ENCODE measurements at places on chromosomes 7 and 10.

DNA sequence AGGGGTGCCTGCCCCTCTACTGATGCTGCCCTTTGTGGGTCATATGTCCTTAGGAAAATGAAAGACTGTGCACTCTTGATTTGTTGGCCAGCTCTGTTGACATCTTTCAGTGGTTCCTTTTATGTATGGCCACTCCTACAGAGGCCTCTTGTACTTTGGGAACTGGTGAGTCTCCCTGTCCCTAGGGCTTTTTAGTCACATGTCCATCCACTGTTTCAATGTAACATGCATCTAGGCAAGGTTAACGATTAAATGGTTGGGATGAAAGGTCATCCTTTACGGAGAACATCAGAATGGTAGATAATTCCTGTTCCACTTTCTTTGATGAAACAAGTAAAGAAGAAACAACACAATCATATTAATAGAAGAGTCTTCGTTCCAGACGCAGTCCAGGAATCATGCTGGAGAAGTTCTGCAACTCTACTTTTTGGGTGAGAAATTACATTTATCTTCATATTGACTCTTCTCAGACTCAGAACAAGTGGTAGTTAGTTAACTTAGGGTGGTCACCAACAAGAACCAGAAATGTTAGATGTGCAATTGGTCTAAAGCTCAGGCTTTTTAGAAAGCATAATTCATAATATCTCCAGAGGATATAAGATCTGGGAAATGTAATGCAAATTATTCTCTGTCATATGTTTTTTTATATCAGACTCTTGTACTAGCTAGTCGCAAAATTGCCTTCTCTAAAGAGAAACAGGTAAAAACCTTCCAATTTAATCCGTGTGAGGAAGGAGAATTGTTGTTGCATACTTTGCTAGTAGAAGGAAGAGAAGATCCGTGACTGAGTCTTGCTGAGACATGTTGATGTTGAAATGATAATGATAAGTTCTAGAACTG is at the start of gene ABCC2:
TSS of gene ABCC2 (plus strand) at position 194 of the 840 bp plus-strand sequence. CDS start at position 399, 205 bp downstream.
- DNase-seq: no peak

- no peak for DNase-seq
Measured at GRCh38 chr10:76035206-76036110, 604.0 kb downstream of the LRMDA start.

DNA sequence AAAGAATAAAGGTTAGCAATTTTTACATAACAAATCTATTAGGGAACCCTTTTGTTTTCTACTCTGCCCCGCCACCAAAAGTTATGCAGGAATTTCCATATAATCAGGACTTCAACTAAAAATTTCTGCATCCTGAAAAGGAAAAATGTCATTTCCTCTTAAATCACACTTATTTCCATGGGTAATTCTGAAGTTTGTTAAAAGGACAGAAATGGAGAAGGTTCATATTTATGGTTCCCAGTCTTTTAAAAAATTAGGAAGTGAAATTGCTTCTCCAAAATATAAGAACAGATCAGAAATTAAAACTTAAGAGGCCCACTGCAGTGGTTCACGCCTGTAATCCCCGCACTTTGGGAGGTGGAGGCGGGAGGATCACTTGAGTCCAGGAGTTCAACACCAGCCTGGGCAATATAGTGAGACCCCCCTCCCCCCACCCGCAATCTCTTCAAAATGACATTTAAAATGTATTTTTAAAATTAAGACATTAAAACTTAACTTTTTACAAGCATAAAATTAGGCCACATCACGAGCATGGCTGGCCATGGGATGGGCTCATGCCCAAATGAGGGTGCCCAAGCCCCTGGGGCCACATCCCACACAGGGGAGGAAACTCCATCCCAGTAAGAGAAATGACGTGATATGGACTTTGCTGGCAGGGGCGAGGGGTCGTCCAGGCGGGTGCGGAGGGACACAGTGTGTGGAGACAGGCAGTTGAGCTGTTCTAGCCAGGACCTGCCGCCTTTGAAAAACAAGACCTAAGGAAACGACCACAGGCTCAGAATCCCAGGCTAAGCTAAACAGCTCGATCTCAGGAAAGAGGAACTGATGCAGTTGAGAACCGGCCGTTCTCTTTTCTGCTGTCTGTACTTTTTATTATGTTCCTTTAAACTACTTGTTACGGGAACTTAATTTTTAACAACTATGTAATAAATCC is 51.3 kb upstream of the NFE2L3 start:
- no peak for DNase-seq

DNA sequence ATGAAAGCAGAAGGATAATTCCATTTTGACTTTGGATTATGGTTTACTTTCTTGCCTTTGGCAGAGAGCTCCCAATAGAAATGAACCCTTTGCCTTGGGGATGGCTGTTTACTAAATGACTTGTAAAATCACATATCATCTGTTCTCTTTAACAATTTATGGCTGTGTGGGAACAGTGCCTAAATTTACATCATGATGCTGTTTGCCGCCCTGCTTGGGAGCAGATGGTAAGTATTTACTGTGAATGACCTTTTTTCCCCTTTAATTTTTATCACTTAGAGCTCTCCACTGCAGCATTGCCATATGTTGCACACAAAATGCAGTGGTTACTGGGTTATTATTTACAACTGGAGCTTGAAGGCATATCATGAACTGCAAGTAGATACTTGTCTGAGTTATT is 13.4 kb downstream of the HEPACAM2 start:
- no peak for DNase-seq

- no peak for DNase-seq
Measured at GRCh38 chr10:13400196-13400965, 52.3 kb upstream of the SEPHS1 start.

DNA sequence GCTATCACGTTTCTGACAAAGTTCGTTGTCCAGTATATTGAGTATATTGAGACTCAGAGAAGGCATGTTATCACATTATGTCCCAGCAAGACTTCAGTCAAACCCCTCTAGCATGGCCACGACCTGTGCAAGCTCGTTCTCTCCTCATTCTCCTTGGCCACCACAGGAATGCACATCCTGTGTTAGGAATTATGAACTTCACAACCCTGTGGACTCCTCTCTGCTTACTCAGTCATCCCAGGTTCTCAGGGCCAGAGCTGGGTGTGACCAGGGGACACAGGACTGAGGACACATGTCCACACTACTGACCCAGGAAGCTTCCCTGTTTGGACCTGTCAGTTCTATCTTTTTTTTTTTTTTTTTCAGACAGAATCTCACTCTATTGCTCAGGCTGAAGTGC is 4.4 kb downstream of the SH2D4B start:
- DNase-seq: no peak

DNA sequence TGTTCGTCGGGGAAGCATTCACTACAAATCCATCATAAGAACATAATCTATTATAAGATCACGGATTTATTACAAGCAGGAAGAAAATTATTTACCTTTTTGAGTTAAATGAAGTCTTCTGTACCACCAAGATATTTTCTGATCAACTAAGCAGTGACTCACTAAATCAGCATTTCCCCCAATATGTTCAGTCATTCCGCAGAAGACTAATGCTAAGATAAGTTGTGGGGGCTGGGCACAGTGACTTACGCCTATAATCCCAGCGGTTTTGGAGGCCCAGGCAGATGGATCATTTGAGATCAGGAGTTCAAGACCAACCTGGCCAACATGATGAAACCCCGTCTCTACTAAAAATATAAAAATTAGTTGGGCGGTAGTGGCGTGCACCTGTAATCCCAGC is 144.2 kb upstream of the EGR2 start:
- DNase-seq: no peak

Data from activated CD4-positive, alpha-beta T cell treated with anti-CD3 and anti-CD28 coated beads for 48 hours (primary cell).